Stimulated activated CD4-positive, alpha-beta T cell treated with anti-CD3 and anti-CD28 coated beads, Interleukin-12 subunit alpha, Interleukin-12 subunit beta, amount 100 ng/mL, for 24 hours (primary cell): ENCODE measurements at places on chromosomes 3 and 15.

GRCh38 chr15:66403323-66403722 lies 16.6 kb downstream of the MAP2K1 start:
- no peak for DNase-seq

- no peak for DNase-seq
Observed at GRCh38 chr3:146550070-146550615, 5.7 kb upstream of the PLSCR1 start.

- DNase-seq: no peak
Observed at GRCh38 chr3:128679338-128679737, 28.7 kb upstream of the RPN1 start.

GRCh38 chr3:10450494-10451440 lies 54.6 kb downstream of the ATP2B2 start:
- DNase-seq: no peak

GRCh38 chr3:9916346-9916733 lies 558 bp upstream of the IL17RC start:
- no peak for DNase-seq

- DNase-seq: no peak
Observed at GRCh38 chr3:120800625-120801024, 58.1 kb downstream of the GTF2E1 start.

- DNase-seq: no peak
Observed at GRCh38 chr15:62417439-62417838, 252.4 kb upstream of the C2CD4B start.

DNA sequence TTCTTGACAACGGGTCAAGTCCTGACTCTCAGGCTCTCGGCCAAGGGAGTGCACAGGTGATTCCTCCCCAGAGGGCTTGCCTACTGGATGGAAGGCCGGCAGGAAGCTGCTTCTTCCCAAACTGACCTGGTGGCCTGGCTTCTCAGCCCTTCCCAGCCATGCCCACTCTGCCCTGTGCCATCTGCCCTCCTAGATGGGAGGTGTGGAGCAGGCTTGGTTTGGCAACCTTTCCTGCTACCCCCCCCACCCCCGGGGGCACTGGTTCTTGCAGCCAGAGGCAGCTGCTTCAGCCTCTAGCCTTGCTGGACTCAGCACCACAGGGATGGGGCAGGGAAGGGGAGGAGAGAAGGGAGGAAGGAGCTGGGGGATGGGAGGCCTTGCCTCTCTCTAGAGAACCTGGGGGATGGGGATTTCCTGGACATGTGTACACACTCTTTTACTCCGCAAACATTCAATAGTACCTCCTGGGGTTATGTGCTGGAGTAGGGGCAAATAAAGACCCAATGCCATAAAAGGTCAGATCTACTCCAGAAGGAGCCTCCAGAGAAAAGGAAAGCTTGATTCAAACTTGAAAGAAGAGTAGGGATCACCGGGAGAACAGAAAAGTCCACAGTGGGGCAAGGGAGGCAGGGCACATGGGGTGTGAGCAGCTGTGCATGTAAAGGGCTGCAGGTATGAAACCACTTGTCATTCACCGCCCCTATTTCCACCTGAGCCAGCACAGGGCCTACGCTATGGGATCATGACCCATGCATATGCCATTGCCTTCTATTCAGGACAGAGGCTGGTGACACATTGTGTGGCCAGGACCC lies 4.2 kb upstream of the DAPK2 start:
- no peak for DNase-seq

GRCh38 chr3:31002730-31003129 lies 108.3 kb upstream of the GADL1 start:
- no peak for DNase-seq

DNA sequence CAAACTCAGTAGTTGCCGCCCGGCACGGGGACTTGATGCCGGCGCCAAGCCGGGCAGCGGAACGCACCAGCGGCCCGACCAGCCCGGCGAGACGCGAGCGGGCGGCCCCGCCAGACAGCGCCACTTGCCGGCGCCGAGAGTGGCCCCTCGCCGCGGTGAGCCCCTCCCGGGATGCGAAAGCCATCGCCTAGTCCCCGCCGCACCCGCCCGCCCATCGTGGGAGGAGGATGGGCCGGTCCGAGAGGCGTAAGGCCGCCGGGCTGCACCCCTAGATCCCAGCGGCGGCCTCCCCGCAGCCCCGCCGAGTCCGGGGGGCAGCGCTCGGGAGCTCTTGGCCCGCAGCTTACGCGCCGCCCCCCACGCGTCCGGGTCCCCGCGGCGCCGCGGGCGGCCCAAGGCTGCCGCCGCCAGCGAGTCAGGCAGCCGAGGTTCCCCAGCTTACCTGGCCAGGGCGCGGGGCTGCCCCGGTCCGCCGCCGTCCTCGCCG lies 609 bp downstream of the GOLGA8A start:
- DNase-seq: peak; percentile 21

GRCh38 chr3:15796771-15797641 lies 773 bp downstream of the ANKRD28 start:
- no peak for DNase-seq

- no peak for DNase-seq
Observed at GRCh38 chr3:30578986-30579579, 27.3 kb upstream of the TGFBR2 start.

DNA sequence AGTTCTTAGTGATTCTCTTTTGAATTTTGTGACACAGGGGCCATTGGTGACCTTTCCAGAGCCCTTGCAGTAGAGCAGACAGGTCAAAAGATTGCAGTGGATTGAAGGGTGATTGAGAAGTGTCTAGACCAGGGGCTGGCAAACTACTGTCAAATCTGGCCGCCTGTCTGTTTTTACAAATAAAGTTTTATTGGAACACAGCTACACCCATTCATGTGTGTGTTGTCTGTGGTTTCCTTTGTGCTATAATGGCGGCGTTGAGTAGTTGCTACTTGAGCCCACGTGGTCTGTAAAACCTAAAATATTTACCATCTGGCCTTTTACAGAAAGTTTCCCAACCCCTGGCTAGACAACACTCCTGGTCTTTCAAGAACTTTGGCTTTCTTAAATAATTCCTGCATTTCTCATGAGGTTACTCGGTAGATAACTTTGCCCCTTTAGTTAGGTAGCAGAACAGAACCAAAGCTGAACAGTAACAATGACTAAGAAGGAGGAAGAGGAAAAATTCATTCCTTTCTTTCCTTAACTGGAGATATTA lies 265.1 kb upstream of the NR2E3 start:
- no peak for DNase-seq

- DNase-seq: peak; percentile 29
Observed at GRCh38 chr3:30353711-30354467, 252.5 kb upstream of the TGFBR2 start.

- DNase-seq: no peak
Observed at GRCh38 chr3:191385101-191385500, 54.8 kb upstream of the UTS2B start.

GRCh38 chr3:123834631-123835030 lies 49.5 kb downstream of the MYLK start:
- DNase-seq: no peak

DNA sequence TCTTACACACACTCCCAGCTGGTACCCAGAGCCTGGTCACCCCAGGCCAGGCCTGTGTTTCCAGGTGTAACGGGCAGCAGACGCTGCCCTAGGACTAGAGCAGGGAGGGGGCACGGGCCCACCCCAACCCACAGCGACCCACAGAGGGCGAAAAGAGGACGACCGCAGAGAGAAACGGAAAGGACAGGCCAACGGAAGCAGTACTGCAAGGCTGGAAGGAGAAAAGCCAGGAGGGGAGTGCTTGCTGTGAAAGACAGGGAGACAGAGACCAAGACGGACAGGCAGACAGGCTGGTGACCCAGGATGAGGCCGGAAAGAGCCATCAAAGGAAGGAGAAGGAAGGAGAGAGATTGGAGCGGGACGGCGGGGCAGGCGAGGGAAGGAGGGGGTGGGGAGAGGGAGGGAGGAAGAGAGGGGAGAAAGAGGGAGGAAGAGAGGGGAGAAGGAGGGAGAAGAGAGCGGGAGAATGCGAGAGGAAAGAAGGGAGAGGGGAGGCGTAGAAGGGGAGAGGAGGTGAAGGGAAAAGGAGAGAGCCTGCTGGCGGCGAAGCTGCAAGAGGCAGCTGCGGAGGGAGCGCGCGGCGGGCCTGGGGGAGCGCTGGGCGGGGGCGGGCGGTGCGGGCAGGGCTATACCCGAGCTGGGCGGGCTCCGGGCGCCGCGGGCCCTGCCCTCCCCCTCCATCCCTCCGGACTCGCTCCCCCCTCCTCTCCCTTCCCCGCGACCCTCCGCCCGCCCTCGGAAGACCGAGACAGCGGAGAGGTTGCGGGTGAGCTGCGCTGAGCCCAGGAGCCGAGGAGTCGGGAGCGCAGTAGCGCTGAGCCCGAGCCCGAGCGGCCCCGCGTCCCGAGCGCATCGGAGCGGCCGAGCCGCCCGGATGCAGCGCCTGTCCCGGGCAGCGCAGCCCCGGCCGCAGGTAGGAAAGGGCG lies at the start of gene SLC6A1:
Gene SLC6A1, plus strand, starts transcription at position 732 of the 926 bp plus-strand sequence. CDS start 24,464 bp downstream, outside the sequence.
- DNase-seq: no peak

DNA sequence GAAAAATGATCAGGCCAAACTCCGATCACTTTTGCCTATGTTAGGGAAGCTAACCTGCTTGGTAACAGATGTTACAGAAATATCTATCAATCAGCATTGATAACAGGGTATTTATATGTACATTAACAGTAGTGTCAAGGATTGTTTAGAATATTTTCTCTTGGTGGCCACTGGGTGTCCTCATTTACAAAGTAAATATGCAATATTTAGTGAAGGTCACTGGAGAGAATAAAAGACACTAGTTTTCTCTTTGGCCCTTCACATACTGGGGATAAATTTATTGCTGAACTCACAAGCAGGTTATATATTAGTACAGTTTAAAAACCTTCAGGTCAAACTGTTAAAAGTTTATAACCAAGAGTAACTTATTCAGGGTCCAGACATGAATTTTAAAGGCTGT lies 69.0 kb downstream of the TIGIT start:
- DNase-seq: no peak

GRCh38 chr15:98760112-98760826 lies 111.9 kb downstream of the IGF1R start:
- no peak for DNase-seq

- no peak for DNase-seq
Observed at GRCh38 chr3:114542359-114542758, 248.5 kb downstream of the TIGIT start.

GRCh38 chr3:57682284-57682683 lies 10.6 kb downstream of the DENND6A start:
- no peak for DNase-seq

DNA sequence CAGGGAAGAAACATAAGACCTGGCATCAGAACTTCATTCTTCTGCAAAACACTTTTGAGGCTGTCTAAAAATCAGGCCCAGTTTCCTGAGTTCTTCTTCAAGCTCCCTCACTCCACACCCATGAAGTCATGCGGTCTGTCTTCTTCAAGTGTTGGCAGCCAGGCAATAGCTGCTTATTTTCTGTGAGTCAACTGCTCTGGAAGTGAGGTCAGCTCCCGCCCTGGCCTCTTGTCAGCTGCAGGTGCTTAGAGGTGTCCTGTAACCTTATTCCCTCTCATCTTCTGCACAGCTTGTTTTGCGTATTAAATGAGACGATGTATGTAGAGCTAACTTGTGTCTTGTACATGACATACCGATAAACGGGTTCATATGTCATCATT lies 226.1 kb downstream of the ADAMTS17 start:
- DNase-seq: no peak

GRCh38 chr15:82751308-82751707 lies 41.6 kb upstream of the AP3B2 start:
- no peak for DNase-seq

- no peak for DNase-seq
Observed at GRCh38 chr3:187013159-187013716, 82.9 kb downstream of the ST6GAL1 start.

GRCh38 chr3:149231871-149232270 lies 10.2 kb upstream of the CP start:
- DNase-seq: no peak

GRCh38 chr3:51686512-51687215 lies 15.6 kb downstream of the TEX264 start:
- peak; percentile 48 for DNase-seq

DNA sequence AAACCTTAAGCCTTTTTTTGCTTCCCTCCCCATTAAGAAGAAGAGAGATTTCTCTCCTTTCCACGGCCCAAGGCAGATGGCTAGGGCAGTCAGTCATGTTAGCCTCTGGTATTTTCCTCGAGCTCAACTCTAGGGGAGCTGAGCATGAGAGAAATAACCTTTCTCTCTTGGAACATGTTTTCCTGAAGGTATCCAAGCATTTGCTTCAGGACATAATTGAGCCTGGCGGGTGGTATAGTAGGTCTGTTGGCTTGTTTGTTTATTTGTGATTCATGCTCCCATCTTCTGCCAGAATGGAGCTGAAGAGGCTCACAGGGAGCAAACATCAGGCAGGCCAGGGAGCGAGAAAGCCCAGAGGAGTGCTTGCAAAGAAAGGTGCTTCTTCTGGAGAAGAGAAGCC lies 102.5 kb downstream of the MESD start:
- DNase-seq: no peak

DNA sequence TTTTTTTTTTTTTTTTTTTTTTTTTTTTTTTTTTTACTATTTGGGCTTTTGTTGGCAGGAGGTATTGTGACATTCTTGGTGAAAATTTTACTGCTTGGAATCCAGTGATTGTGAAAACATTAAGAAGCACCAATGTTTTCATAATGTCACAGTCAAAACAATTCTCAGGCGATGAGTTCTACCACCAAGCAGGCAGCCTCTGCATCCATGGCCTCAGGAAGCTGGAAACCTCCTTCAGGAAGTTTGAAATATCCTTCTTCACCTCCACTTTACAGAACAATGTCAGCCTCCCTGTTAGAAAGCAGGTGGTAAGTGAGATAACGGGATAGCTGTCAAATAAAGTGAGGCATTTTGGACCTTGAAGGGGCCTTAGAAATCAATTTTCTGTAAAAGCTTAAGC lies 98.3 kb downstream of the MEX3B start:
- DNase-seq: no peak

DNA sequence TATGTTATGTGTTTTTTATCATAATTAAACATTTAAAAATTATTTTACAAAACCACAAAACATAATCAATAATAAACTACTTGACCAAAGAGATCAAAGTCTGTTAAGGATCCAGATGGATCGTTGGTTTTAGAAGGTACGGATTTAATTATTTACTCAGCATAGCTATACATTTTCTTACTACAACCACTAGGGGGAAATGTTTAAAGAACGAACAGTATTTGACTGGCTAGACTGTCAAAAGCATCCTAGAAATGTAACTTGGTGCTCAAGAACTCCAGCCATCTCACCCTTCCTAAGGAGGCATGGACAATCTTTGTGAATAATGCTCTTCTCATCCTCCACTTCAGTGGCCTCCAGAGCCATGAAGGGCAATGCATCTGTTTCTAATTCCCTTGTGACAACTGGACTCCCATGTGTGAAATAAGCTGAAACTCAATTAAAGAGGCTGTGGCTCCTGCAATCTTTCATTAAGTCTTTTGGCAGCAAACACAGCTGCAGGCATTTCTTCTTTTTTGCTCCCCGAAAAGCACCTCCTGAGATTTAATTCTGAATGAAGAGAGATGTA lies 94.7 kb upstream of the TUSC7 start:
- DNase-seq: no peak
